WTC11 (cell line): ENCODE measurements at places on chromosomes 16 and 17. TPM values are rescaled to one million over a fixed set of nuclear protein-coding genes. Genes with fewer than 3 reads are reported as not detected.
A peak's percentile ranks its signal among the peaks of the same experiment; 100 is the strongest.

The PSMD7 gene
- 124 to 135 TPM (median 131 TPM) in 3 replicates for total RNA-seq

The SMPD3 gene
- total RNA-seq, result 0.99 to 1.4 TPM (median 1.2 TPM) in 3 replicates

The VMO1 gene
- total RNA-seq, result 1.2 to 2.1 TPM (median 1.7 TPM) in 3 replicates

The GPR142 gene
- total RNA-seq, result 0.25 to 0.73 TPM in 2 of 3 replicates, not detected in the other

The TBX4 gene
- not detected in 3 replicates for total RNA-seq

The BEAN1 gene
- 0.07 TPM in 1 of 3 replicates, not detected in the others for total RNA-seq

The CEMP1 gene
- 0.14 to 0.32 TPM (median 0.15 TPM) in 3 replicates for total RNA-seq

The SP2 gene
- total RNA-seq, result 9.9 to 11.5 TPM (median 10.7 TPM) in 3 replicates

The CIAO3 gene
- 32.8 to 50.9 TPM (median 32.8 TPM) in 3 replicates for total RNA-seq

The NPIPA5 gene
- total RNA-seq, result 9.1 to 15.0 TPM (median 14.2 TPM) in 3 replicates

The FBXL16 gene
- total RNA-seq, result 22.7 to 28.6 TPM (median 27.3 TPM) in 3 replicates

DNA sequence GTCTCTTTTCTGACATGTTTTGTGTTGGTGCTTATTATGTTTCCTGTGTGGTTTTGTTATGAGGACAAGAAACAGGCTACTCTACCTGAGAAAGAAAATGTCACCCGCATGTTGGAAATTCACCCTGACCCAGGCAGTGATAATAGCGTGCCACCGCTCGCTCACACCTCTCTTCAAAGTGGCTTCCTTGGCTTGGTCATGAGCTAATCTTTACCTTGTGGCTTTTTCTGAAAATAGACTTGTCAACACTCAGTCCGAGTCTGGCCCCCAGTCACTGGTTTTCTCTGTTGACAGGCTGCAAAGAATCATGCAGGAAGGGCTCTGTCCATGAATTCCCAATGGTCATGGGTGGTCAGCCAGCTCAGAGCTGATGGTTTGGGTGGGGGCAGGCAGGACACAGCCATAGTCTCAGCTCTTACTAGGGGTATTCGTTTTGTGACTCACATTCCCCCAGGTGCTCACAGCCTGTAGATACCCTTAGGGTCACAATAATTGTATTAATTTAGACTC lies 121.3 kb upstream of the CACNG5 start:
- no peaks in the 10 kb centered on the region for H3K36me3 ChIP-seq
- DNase-seq, result no peak
- no peaks in the 10 kb centered on the region for H3K27me3 ChIP-seq
- no peak overlapping the region for H3K4me3 ChIP-seq

DNA sequence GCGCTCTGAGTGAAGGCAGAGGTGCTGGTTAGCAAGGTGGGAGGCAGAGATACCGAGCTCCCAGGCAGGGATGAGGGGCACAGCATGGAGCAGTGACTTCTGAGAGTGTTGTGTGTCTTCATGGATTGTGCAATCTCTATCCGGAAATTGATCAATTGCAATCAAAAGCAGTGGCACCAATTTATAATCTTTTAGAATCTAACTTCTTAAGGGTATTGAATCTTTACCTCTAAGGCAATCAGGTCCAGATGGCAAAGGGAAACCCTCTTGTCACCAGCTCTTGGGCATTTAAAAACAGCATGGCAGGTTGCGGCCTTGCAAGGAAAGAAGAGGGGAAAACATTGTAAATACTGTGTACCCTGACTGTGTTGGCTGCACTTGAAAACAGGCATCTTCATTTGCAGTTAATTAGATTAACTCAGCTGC lies 58.0 kb upstream of the MRTFB start:
- no peaks in the 10 kb centered on the region for H3K36me3 ChIP-seq
- peak overlapping the region; percentile 66; the same call in 1 of the 2 replicates for H3K27ac ChIP-seq
- peaks cover 37% of the 10 kb centered on the region for H3K4me1 ChIP-seq
- no peak overlapping the region for H3K4me3 ChIP-seq

- peaks cover 4% of the 10 kb centered on the region for H3K4me1 ChIP-seq
- H3K36me3 ChIP-seq, result no peaks in the 10 kb centered on the region
- H3K27me3 ChIP-seq, result no peaks in the 10 kb centered on the region
These were observed 309.7 kb downstream of the MAP2K6 start for GRCh38 chr17:69724238-69724637.

DNA sequence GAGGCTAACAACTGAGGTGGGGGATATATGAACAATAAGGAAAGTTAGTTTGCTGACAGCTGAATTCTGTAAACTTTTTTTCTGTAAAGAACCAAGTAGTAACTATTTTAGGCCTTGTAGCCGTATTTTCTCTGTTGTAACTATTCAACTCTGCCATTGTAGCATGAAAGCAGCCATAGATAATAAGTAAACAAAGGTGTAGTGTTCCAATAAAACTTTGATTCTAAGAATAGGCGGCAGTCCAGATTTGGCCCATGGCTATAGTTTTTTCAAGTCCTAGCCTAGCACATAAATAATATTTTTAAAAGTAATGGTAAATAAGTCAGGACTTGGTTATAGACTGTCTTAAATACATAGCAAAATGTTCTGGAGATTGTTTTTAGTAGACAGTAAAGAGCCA lies 142.0 kb downstream of the STXBP4 start:
- no peaks in the 10 kb centered on the region for H3K27me3 ChIP-seq
- H3K27ac ChIP-seq, result no peak overlapping the region
- H3K4me1 ChIP-seq, result no peaks in the 10 kb centered on the region
- H3K36me3 ChIP-seq, result peaks cover 14% of the 10 kb centered on the region
- no peak for DNase-seq

- peaks cover 63% of the 10 kb centered on the region for H3K36me3 ChIP-seq
- H3K4me1 ChIP-seq, result peaks cover 64% of the 10 kb centered on the region
- peak overlapping the region; percentile 99 for H3K27ac ChIP-seq
- no peaks in the 10 kb centered on the region for H3K27me3 ChIP-seq
- peak overlapping the region; percentile 85 for H3K4me3 ChIP-seq
These were observed 7.5 kb downstream of the NFE2L1 start for GRCh38 chr17:48055531-48056245.

- no peaks in the 10 kb centered on the region for H3K27me3 ChIP-seq
- no peaks in the 10 kb centered on the region for H3K4me1 ChIP-seq
- no peak for DNase-seq
These were observed 30.5 kb downstream of the GPT2 start for GRCh38 chr16:46914556-46915201.

GRCh38 chr16:56191156-56191815 lies at the start of gene GNAO1:
Gene GNAO1 (plus strand): TSS chr16:56191489. CDS start chr16:56192236, 747 bp downstream.
- DNase-seq, result peak; percentile 71
- peaks cover 39% of the 10 kb centered on the region for H3K27me3 ChIP-seq
- peak within 1 kb of the TSS; percentile 77 for H3K4me3 ChIP-seq
- no peak within 1 kb of the TSS for H3K27ac ChIP-seq
- no peaks in the 10 kb centered on the region for H3K36me3 ChIP-seq

DNA sequence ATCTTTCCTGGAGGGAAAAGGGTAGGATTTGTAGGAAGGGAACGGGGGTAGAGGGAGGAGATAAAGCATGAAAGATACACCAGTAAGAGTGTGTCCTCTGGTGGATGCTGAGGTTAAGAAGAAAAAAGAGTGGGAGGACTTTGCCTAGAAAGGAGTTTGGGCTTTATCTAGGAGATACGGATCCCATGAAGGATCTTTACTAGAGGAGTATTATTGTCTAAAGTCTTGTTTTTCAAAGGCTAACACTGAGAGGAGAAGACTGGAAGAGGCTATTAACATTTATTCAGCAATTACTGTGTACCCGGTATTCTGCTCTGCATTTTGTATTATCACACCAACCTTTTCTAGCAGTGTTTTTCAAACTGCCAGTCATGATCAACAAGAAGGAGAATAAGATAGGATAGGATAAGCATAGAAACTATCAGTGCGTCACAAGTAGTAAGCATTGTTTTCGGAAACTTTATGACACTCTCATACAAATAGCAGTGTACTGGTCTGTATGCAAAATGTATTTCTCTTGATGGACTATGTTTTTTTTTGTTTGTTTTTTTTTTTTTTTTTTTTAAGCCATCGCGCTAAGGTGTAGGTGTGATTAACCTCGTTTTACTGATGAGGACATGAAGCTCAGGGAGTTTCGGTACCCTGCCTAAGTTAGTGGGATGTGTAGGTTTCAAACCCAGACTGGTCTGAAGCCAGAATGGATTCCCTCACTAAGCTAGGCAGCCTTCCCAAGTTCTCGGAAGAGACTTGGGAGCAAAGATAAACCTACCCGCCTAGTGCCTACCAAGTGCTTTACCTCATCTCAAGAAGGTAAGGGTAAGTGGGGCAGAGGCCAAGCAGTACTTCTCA lies 1.3 kb upstream of the SP2 start:
- peaks cover 27% of the 10 kb centered on the region for H3K4me1 ChIP-seq
- peak overlapping the region; percentile 97 for H3K4me3 ChIP-seq
- no peaks in the 10 kb centered on the region for H3K27me3 ChIP-seq
- DNase-seq, result no peak
- peak overlapping the region; percentile 96 for H3K27ac ChIP-seq

GRCh38 chr16:15775209-15775608 lies 81.6 kb downstream of the MYH11 start:
- H3K27me3 ChIP-seq, result peaks cover 9% of the 10 kb centered on the region
- H3K36me3 ChIP-seq, result no peaks in the 10 kb centered on the region
- no peak overlapping the region for H3K27ac ChIP-seq
- H3K4me1 ChIP-seq, result peaks cover 3% of the 10 kb centered on the region; the same call in 1 of the 2 replicates
- no peak overlapping the region for H3K4me3 ChIP-seq
- DNase-seq, result no peak

GRCh38 chr16:26196310-26196709 lies 504.6 kb downstream of the HS3ST4 start:
- DNase-seq, result no peak
- H3K27ac ChIP-seq, result no peak overlapping the region
- no peak overlapping the region for H3K4me3 ChIP-seq

- no peaks in the 10 kb centered on the region for H3K36me3 ChIP-seq
- H3K27me3 ChIP-seq, result peaks cover 20% of the 10 kb centered on the region
- peaks cover 8% of the 10 kb centered on the region for H3K4me1 ChIP-seq
- H3K4me3 ChIP-seq, result peak overlapping the region; percentile 85
These were observed 438 bp downstream of the GRN start for GRCh38 chr17:44345454-44346026.

DNA sequence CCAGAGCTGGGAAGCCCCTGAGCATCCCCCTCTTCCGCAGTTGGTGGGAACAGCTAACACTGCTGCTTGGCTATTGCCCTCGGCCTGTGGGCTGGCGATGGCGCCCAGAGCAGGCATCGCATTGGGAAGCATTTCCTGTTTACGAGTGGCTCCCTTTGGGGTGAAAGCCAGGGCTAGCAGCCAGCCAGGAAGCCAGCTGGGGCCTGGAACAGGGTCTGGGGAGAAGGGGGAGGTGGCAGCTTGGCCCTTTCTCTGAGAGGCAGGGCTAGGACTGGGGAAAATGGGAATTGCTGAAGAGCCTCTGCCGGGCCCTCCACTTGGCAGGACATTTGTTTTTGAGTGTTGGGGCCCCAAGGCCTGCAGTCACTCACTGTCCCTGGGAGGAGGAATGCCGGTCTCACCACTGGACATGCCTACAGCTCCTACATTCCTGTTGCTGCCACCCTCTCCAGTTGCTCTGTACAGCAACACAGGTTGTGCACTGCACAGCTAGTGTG lies 2.4 kb upstream of the MTSS2 start:
- H3K36me3 ChIP-seq, result no peaks in the 10 kb centered on the region
- peaks cover 28% of the 10 kb centered on the region for H3K4me1 ChIP-seq
- DNase-seq, result no peak
- H3K27me3 ChIP-seq, result no peaks in the 10 kb centered on the region
- no peak overlapping the region for H3K4me3 ChIP-seq

DNA sequence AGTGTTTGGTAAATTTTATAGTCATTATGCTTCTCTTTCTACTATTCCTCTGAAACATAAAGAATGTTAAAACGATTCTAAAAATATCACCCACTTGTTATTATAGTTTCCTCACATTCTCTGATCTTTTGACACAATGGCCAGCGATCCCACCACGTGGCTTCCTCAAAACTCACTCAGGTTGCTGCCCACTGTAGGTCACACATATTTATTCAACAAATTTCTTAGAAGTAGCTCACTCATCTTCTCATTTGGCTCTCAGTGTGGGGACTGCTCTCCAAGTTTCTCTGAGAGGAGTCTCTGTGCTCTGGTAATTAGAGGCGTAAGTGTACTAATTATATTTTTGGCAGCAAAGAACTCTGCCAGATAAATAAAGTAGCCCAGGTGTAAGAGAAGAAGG lies 465.4 kb downstream of the CDH11 start:
- no peak overlapping the region for H3K4me3 ChIP-seq
- H3K27me3 ChIP-seq, result no peaks in the 10 kb centered on the region
- H3K4me1 ChIP-seq, result peaks cover 7% of the 10 kb centered on the region; the same call in 1 of the 2 replicates
- H3K27ac ChIP-seq, result no peak overlapping the region
- no peaks in the 10 kb centered on the region for H3K36me3 ChIP-seq

DNA sequence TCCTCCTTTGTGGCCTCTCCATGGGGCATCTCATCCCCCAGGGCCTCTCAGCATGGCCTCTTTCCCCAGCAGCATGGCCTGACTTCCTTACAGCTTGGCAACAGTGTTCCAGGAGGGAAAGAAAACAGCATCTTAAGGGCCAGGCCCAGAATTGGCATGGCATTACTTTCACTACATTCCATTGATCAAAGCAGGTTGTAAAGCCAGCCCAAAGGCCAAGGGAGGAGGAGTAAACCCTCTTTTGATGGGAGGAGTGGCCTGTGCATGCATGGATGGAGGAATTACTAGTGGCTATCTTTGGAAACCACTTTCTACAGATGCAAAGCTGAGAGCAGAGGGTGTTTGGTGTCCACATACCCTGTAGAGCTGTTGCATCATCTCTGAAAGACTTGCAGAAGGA lies 149.4 kb downstream of the AIPL1 start:
- no peaks in the 10 kb centered on the region; the same call in 1 of the 2 replicates for H3K36me3 ChIP-seq
- no peak overlapping the region for H3K4me3 ChIP-seq
- no peak overlapping the region for H3K27ac ChIP-seq
- H3K4me1 ChIP-seq, result no peaks in the 10 kb centered on the region
- DNase-seq, result no peak

GRCh38 chr16:2980227-2981176 lies at the start of gene PKMYT1:
Gene PKMYT1 (minus strand): TSS chr16:2980446. CDS start chr16:2979657, 789 bp downstream.
- DNase-seq, result peak; percentile 89
- H3K27ac ChIP-seq, result peak within 1 kb of the TSS; percentile 91
- H3K36me3 ChIP-seq, result no peaks in the 10 kb centered on the region
- H3K4me1 ChIP-seq, result peaks cover 24% of the 10 kb centered on the region
- peak within 1 kb of the TSS; percentile 79 for H3K4me3 ChIP-seq
- H3K27me3 ChIP-seq, result peaks cover 6% of the 10 kb centered on the region; the same call in 1 of the 2 replicates

DNA sequence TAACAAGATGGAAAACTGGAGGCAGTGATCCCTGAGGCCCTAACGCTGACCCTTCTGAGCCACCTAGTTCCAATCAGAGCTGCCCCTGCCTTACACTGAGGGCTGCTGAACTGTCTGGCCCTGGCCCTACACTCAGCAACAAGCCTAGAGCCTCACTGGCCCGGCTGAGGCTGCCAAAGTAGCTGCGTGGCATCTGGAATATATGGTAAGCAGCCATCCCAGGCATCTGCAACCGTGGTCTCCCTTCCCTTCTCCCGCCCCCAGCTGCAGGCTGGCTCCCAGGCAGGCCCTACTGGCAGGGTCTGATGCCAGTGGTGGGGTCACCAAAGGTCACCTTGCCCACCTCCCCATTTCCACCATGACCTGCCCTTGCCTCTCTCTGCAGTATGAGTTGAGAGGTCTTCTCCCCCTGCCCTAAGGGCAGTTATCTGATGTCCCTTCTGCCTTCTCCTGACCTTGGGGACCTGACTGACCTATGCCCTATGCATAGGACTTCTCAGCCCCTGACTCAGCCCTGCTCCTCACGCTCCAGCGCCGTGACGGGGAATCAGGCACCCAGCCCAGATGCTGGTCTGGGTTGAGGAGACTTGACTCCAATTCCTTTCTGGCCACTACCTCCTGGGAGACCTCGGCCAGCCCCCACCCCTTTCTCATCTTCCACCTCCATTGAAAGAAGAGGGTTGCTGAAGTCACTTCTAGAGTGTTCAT lies 45.3 kb downstream of the CPNE2 start:
- no peak overlapping the region for H3K4me3 ChIP-seq
- DNase-seq, result no peak
